ENCODE measurements at places on chromosomes 3 and 15.
A peak's percentile ranks its signal among the peaks of the same experiment; 100 is the strongest.

DNA sequence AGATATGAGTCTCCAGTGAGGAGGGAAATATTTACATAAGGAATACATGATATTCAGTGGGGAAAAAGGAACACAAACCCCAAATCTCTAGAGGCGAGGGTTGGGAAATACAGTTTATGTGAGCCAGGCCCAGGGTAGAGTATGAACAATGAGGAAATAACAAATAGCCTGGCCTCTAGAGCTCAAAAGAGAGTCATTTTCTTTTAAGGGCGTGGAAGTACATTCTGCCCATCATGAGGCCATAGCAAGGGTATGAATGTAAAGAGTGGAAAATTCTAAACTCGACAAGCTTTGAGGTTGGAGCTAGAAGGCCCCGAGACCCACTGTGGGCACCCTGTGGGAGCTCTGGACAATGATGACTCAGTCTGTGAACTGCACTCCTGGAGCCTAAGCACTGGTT lies 27.8 kb upstream of the IGF2BP2 start:
- DNase-seq, result no peak

DNA sequence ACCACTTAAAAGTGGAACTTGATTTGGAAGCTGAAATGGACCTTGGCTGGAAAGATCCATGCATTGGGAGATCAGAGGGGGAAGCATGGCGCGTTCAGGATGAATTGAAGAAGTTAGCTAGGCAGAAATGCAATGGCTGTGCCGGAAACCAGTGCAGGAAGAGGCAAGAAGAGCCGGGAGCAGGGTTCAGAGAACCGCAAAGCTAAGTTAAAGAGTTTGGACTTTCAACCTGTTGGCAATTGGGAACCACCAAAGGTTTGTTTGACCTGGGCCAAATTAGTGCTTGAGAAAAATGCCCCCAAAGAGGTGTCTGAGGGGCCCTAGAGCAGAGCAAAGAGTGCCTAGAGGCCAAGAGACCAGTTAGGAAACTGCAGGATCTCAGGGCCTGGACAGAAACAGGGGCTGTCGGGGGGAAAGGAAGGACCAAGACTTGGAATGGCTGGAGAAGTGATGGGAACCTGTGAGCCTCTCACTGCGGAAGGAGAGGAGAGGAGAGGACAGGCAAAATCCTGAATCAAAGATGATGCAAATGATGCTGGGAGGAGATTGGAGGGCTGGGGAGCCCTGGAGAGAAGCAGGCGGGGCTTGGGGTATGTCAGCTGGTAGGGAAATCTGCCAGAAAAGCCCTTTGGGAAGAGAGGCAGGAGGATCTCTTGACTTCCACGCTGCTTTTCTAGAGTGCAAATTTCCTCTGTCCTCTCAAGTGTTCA lies 49.3 kb downstream of the FAM174B start:
- DNase-seq, result no peak

- no peak for DNase-seq
Observed at GRCh38 chr3:123685780-123686179, 100.9 kb upstream of the HACD2 start.

DNA sequence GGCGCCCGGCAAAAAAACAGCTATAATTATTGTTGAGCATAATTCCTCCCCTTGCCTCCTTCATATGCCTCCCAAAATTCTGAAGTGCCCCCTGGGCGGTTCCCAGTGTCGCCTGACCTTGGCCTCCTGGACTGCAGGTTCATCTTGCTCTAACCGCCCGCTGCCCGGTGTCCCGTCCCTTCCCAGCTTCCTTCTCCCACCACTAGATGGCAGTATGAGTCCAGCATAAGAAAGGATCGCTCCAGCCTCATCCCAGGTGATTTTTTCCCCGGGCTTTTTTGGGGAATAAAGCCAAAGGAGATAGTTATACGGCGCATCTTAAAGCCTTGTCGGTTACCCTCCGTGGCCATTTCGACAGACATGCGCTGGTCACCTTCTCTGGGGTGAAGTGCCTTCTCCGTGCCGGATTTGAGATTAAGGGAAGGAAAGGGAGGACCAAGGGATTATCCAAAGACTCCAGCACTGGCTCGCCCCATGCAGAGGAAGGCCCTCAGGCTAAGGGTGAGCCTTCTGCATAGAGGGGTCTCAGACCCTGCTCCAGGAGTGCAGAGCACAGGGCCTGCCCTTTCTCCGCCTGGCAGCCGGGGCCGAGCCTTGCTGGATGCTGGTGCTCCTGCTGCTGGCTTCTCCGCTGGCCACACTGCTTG lies 45.8 kb upstream of the TRA2B start:
- DNase-seq, result peak; percentile 82

GRCh38 chr3:73718326-73719110 lies 93.8 kb upstream of the PDZRN3 start:
- peak; percentile 16 for DNase-seq

All from pons (tissue), 1 donor.